ENCODE measurements at places on chromosomes 3 and 15.

GRCh38 chr3:185582236-185582635 is 3.9 kb upstream of the SENP2 start:
- no peak for DNase-seq

- DNase-seq, result no peak
These were observed 199.9 kb upstream of the CTDSPL start for GRCh38 chr3:37661615-37662306.

GRCh38 chr15:68326711-68327354 is 49.3 kb downstream of the FEM1B start:
- DNase-seq, result no peak

DNA sequence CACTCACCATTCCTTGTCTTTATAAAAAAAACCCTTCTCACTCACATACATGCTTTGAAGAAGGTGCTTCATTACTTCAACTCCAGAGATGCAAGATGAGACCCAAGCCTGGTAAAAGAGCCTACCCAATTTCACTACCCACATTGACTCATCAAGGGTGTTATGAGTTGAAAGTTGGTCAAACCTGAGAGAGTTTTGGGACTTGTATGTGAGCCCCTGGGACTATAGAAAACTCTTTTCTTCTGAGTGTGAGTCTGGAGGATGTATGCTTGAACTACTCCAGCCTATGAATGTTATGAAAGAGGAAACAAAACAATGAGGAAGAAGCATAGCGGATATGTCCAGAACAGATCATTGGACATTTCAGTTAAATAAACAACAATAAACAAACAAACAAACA is 106.5 kb upstream of the SATB1 start:
- DNase-seq, result no peak

DNA sequence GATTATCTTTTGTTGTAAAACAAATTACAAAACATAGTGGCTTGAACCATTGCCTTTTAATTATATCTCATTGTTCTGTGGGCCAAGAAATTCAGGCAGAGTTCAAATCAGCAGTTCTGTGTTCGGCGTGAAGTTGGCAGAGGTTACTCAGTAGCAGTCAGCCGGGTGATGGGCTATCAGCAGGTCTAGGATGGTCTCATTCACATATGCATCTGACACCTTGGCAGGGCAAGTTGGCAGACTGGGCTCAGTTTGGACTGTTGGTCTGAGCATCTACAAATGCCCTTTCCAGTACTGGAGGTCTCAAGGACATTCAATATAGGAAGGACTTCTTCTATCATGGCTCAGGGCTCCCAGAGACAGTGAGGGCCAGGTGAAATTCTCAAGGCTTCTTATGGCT is 51.2 kb upstream of the ITGA11 start:
- no peak for DNase-seq

DNA sequence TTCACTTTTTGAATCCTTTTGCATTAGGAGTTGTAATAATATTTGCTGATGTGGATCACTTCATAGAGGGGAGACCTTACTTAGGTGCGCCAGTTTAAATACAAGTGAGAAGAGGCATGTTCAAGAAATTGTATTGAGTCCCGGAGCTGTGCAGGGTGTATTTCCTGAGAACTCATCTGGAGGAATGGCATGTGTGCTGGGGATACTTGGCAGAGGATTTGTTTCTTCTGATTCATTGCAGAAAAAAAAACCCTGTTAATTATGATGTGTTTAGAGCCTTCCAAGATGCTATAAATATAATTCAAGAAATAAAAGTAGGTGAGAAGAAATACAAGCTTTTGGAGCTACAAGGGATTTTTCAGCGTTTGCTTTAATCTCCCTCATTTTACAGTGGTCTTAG is 97.6 kb downstream of the TPRG1 start:
- no peak for DNase-seq

GRCh38 chr3:37907906-37908305 is 46.2 kb downstream of the CTDSPL start:
- DNase-seq, result no peak

GRCh38 chr3:102466001-102466400 is 31.2 kb downstream of the ZPLD1 start:
- DNase-seq, result no peak

DNA sequence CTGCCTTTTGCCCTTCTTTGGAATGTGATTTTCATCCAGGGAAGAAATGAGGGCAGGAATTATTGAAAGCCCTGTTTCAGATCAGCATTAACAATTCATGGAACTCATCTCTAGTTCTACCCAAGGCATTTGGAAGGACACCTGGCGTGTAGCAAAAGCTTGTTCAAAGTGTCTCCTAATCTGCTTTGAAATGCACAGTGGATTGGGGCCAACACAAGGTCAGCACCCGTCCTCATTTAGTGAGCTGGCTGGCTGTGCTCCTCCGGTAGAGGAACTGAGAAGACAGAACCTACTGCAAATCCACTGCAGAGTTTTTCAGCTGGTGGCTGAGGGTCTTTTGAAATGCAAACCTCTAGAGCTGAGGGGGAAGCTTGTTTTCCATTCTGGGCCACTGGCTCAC is 141.6 kb upstream of the STT3B start:
- DNase-seq, result no peak

- DNase-seq, result no peak
These were observed 23.7 kb downstream of the PHLDB2 start for GRCh38 chr3:111882799-111883198.

GRCh38 chr3:45387636-45388348 is 584 bp upstream of the LARS2 start:
- no peak for DNase-seq

GRCh38 chr3:77571971-77572715 is 532.2 kb downstream of the ROBO2 start:
- DNase-seq, result no peak

DNA sequence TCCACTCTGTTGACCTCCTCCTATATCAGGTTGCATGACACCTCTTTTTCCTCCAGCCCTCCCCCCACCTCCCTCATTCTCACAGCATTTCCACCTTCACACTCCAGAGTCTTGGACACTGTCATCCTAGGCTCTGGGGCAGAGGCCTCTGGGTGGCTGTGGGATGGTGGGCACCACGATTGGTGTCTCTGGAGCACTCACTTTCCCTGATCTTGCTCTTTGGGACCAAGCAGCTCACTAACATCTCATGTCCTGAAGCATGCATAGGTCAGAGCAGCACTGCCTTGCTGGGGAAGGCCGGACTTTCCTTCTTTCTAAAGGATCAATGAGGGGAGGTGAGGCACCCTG is 14.9 kb downstream of the ZBTB47 start:
- no peak for DNase-seq

- no peak for DNase-seq
These were observed 244.4 kb downstream of the ZBTB20 start for GRCh38 chr3:114902691-114903101.

- DNase-seq, result no peak
These were observed 60.3 kb downstream of the STRIT1 start for GRCh38 chr3:155233213-155233612.

- peak; percentile 11 for DNase-seq
These were observed 256.7 kb upstream of the KCNH8 start for GRCh38 chr3:18891641-18892040.

GRCh38 chr15:32774022-32774421 is 56.2 kb downstream of the GREM1 start:
- no peak for DNase-seq

DNA sequence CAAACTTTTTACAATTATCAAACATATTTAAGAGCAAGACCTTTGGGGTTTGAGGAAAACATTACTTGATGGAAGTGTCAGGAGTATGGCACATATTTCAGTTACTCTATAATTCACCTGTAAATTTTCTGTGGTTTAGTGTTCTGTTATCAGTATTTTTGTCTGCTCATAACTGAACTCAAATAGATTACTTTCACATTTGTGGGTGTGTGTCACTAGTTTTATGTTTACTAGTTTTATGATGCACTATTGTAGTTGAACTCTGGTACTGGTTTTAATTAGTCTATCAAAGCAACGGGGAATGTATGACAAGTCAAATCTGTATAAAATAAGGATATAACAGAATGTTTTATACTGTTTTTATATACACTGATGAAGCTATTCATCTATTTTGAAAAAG is 27.2 kb downstream of the OXSM start:
- DNase-seq, result no peak

- no peak for DNase-seq
These were observed 21.0 kb downstream of the STXBP5L start for GRCh38 chr3:120928991-120929390.

GRCh38 chr3:193744822-193745684 is 152.0 kb downstream of the OPA1 start:
- no peak for DNase-seq

DNA sequence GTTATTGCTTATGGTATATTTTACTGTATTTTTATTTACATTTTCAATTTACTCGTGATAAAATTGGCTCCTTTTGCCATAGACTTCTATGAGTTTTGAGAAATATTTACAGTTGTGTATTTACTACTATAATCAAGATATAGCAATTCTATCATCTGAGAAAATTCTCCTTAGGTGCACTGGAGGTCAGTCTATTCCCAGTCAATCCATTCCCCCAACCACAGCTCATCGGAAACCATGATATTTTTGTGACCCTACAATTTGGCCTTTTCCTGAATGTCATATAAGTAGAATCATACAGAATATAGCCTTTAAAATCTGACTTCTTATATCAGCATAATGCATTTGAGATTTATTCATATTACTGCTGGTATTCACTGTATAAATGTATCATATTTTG is 114.7 kb upstream of the LRTM1 start:
- no peak for DNase-seq

DNA sequence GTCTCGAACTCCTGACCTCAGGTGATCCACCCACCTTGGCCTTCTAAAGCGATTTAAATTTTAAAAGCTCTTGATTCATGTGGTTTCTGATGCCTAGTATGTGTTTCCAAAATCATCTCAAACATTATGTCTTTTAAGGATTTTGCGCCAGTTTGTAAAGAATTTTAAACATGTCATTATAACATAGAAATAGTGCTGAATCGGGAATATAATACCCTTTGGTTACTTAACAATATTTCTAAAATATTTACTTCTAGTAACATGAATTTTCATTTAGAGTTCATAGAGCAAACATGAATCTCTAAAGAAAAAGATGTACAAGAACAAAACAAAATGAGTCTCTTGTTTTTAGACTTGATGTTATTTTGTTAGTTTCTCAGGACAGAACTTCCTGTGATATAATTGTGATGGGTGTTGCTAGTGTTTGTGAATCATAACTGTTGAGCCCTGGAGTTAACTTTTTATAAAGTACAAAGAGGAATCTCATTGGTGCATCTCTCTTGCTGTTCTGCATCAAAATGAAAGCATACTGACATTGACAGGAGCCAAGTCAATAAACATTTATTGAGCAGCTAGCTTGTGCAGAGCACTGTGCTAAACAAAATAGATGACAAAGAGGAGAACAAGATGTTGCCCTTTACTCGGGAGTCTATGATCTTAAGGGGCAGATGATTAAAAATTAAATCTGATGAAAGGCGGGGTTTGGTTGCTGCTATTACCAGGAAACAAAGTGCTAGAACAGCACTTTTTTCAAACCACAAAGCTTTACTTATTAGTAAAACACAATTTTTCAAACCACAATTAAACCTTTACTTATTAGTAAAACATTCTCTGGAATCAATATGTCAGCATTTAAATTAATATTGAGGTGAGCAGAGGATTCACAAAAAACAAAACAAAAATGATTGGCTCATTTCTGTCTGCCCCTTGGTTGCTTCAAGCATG is 73.4 kb downstream of the MME start:
- no peak for DNase-seq

GRCh38 chr3:16379838-16380237 is 114.8 kb downstream of the OXNAD1 start:
- DNase-seq, result no peak

DNA sequence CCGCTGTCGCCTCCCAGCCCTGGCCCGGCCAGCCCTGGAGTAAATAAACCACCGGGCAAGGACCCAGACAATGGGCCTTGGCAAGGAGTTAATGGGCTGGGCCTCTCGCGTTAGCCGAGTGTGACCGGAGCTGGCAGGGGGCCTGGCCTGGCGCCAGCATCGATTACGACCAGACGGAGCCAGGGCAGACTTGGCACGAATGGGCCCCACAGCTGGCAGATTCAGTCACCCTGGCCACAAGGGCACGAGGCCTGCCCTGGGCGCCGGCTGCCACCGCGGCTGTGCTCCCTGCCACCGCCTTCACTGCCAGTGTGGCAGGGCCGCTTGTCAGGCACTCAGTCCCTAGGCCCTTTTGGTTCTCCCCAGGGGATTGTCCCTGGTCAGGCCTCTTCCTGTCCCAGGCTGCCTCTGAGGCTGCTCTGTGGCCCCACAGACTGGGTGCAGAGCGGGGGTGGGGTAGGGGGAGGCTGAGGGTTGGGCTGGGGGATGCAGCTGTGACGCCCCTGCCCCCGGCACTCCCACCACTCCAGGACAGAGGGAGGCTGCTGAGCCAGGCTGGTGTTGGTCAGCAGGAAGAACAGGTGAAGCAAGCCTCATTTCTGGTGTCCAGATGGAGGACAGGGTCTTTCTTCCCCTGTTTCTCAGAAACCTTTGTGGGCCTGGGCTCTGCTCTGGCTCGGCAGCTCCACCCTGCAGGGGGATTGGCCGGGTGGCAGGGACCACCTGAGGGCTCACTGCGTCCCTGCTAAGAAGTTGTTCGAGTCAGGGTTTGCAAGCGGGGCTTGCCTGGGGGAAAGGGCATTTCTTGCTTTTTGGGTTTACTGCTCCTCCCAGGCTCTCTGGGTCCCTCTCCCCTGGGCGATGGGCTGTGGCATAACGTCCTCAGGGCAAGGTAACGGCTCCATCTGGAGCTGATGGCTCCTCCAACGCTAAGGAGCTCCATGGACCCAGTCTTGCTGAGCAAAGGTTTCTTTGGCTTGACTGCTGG is 30.5 kb upstream of the SRP14 start:
- no peak for DNase-seq

DNA sequence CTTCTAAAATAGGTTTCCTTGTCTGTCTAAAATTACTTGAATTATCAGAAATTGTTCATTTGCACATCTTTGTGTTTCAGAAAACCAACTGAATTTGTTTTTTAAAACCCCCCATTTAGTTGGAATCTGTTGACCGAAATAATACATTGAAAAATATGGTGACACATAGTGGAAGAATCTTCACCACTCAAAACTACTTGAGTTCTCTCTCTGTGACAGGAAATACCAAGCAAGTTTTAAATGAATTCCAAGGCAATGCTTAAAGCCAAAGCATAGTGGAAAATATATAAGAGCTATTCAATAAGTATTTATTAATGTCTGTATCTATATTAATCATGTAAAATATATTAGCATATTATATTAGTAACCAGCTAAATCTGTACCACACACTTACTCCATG is 224.9 kb upstream of the COL8A1 start:
- DNase-seq, result no peak

GRCh38 chr3:126538316-126538715 is 14.4 kb downstream of the CHST13 start:
- no peak for DNase-seq
